ENCODE measurements at places on chromosomes 6 and 20.
A peak's percentile ranks its signal among the peaks of the same experiment; 100 is the strongest.

DNA sequence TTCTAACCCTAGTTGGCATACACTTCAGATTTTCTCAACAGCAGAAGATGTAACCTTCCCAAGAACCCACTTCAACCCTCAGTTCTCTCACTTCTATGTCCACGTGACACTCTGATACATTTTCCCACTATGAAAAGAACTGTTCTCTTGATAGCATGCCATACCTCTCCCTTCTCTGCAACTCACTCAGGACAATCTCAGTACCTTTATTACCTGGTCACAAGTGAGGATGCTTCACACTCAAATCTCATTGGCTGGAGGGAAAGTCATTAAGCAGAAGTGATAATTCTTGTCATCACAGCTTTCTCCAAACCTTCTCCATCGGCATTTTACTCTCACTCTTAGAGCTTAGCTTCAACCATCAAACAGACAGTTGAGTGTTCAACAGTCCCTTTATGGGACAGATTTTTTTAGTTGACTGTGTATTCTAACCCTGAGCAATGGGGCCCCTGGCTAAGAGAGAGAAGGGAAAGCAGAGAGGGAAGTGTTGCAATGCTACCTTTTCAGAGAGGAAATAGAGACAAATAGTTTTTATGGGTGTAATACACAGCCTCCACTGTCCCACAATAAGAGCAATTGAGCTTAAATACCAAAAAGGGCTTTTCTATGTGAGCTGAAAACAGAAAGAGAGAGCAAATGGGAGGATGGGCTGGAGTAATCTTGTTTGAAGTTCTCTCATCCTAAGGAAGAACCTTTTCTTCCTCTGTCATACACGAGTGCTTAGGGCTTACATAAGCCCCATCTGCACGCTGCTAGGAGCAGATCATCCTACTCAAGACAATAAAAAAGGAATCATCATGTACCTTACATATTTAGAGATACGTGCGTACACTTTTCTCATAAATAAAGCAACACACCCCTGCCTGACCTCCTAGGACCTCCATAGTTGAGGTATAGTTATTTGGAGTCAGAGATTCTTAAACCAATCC lies 16.0 kb downstream of the HLA-DPA1 start:
- DNase-seq = no peak

DNA sequence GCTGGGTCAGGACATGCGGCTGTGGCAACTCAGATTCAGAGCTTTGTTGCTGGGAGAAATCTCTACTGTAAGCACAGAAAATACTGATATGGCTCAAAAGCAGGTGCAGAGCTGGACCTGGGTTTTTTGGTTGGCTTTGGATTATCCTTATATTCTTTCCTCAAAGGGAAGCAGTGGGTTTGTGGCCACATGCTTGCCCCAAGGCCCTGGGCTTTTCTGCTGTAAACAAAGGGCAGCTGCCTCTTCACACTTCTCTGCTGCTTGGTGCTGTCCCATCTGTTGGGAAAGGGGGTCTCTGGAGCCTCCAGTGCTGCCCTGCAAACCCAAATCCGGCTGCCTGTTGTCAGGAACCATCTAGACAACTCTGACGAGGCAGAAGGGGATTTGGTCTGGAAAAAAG lies 52.4 kb downstream of the ANKRD6 start:
- no peak for DNase-seq

DNA sequence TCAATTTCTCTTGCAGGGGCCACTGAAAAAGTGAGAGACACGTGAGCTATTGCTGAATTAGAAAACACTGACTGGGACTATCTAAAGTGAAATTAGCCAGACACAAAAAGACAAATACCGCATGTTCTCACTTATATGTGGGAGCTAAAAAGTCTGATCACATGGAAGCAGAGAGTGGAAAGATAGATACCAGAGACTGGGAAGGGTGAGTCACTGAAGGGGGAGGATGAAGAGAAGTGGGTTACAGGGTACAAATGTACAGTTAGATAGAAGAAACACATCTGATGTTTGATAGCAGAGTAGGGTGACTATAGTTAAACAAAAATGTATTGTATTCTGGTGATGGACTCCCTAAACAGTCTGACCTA lies 13.4 kb downstream of the CST3 start:
- peak; percentile 56 for DNase-seq

- DNase-seq = no peak
Observed at GRCh38 chr20:2920473-2920872, 47.2 kb downstream of the PTPRA start.

DNA sequence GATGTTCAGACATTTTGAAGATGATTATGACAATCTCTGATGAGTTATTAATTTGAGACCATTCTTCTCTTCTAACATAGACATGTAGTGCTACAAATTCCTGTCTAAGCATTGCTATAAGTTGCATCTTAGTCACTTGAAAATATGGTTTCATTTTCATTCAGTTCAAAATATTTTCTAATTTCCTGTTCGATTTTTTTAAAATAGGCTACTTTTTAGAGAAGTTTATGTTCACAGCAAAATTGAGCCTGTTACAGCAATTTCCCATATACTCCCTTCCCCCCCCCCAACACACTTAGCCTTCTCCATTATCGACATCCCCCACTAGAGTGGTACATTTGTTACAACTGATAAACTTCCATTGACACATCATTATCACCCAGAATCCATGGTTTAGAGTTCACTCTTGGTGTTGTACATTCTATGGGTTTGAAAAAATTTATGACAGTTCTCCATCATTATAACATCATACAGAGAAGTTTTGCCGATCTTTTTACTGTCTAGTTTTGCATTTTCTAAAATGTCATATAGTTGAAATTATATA lies 31.2 kb downstream of the PLAGL1 start:
- no peak for DNase-seq

GRCh38 chr6:110708295-110708950 lies 106.8 kb downstream of the CDK19 start:
- peak; percentile 45 for DNase-seq

- DNase-seq = no peak
Observed at GRCh38 chr20:46995561-46996142, 101.0 kb downstream of the EYA2 start.

- peak; percentile 64 for DNase-seq
Observed at GRCh38 chr6:165663736-165664558, 906 bp upstream of the PDE10A start.

DNA sequence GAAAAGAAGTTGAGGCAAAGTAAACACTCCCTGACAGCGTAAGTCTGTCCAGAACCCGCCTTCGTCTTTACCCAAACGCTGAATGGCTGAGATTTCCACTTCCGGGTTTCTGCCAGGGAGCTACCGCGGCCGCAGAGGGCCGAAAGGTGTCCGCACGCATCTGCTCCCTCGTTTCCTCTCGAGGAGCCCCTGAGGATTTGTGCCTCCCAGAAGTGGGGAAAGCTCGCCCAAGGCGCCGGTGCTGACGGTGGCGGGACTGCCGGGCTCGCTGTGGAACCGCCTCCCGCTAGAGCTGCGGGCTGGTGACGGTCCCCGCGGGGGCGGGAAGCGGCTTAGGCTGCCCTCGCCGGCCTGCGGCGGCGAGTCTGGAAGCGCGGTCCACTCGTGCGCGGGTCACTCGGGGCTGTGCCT lies 1760.2 kb upstream of the DEFB115 start:
- no peak for DNase-seq

DNA sequence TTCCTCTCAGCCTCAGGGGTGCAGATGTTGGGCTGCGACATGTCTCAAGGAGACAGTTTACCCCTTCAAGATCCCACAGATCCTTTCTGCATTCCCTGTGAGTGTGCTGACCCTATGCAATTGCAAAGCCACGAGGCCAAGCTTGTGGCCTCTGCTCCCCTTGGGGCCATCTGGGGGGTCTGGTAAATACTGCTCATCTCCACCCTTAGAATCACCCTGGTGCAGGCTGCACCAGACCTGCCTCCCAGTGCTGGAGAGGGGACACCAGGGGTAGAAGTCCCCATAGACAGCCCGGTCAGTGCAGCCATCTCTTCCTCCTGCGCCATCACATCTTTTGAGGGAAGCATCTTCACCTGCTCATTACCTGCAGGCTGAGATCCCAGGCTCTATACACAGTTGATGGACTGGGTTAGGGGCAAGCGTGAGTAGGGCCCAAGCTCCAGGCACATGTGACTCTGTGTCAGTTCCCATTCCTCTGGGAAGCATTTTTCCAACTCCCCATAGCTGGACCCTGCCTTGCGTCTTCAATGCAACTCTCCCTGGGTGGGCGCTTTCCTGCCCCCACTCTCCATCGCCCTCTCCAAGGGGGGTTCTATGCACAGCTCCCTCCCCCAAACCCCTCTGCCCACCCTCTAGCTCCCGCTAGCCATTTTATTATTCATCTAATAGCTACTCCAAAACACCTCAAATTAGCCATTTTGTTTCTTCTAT lies 53.9 kb downstream of the THBS2 start:
- DNase-seq = no peak

- no peak for DNase-seq
Observed at GRCh38 chr20:44001667-44002596, 87.3 kb downstream of the TOX2 start.

Data from LHCN-M2 (cell line).